Ecto neural progenitor cell (in vitro differentiated cells): ENCODE measurements at places on chromosomes 6 and 20.

DNA sequence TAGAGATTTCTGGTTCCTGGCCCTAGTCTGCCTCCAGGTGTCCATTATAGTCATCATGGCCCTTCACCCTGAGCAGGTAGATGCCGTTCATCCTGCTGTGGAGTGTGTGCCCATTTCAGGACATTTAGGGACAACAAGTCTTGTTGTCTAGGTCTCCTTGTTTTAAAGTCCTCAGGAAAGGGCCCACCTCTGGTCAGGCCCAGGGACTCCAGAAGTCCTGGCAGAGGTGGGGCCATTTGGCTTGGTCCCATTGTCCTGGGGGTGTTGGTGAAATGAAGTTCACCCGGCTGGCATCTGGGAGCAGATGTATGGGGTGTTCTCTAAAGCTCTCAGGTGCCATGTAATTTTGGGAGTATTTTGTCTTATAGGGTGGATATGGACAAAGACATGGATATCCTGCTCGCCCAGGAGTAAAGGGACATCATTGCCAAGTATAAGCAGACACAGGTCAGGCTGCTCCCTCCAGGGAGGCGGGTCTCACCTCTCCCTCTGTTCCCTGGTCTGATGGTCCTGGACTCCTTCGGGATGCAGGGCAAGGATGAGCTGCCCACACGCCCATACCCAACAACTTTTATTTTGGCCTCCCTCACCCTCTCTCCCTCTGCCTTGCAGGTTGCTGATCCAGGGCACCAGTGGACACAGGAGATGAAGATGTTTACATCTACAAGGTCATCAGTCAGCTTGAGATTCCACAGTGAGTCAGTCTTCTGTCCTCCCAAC lies 31.7 kb upstream of the MAS1L start:
- DNase-seq = peak; percentile 21

GRCh38 chr6:67880939-67881705 lies 754.0 kb upstream of the ADGRB3 start:
- no peak for DNase-seq

GRCh38 chr20:19921284-19921793 lies 95.8 kb upstream of the NAA20 start:
- DNase-seq = no peak

DNA sequence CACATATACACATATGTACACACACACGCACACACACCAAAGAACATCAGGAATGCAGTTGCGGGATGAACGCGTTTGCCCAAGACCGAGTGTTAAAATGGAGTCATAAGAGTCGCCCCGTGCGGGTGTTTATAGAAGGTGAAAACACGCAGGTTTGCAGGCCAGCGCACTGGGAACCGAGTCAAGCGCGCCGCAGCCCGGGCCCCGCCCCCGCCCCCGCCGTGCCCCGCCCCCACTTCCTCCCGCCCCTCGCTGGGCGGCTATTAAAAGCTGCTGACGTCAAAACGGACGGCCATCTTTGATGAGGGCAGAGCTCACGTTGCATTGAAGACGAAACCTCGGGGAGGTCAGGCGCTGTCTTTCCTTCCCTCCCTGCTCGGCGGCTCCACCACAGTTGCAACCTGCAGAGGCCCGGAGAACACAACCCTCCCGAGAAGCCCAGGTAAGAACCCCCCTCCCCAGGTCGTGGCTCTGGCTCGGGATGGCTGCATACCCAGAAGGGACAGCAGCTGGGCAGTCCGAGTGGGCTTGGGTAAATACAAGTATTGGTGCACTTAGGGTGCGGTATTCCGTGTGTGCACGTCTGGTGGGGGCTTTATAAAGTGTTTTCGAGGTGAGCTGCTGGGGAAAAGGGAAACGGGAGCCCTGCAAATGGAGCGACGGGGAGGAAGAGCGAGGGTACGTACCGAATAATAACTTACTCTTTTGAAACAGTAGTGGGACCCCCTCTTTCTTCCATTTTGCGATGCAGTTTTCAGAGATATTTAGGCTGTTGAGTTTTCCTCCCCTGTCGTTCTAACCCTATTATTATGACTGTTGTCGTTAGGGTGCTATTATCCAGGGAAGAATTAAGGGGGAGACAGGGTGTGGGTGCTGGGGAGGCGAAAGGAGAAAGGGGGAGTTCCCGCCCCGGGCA lies at the start of gene SNAP25:
Gene SNAP25, plus strand, starts transcription at position 295 of the 916 bp plus-strand sequence. CDS start 56,662 bp downstream, outside the sequence.
- DNase-seq = peak; percentile 91

DNA sequence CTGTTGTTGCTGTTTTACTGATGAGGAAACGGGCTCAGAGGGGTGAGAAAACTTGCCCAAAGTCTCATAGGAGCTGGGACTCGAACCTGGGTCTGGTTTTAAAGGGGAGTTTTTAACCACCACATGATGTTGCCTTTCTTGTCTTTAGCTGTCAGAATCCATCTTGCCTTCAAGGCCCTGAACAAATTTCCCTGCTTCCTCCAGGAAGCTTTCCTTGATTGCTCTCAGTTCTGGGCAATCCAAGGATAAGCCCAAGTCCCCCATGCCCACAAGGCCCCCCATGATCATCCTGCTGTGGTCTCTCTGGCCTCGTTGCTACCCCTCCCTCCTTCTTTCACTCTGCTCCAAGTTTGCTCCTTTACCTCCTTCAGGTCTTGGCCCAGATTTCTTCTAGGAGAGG lies 73.5 kb downstream of the CD40 start:
- no peak for DNase-seq

GRCh38 chr20:32466739-32467505 lies 108.8 kb downstream of the ASXL1 start:
- no peak for DNase-seq
